ENCODE measurements at places on chromosomes 5 and 9.

DNA sequence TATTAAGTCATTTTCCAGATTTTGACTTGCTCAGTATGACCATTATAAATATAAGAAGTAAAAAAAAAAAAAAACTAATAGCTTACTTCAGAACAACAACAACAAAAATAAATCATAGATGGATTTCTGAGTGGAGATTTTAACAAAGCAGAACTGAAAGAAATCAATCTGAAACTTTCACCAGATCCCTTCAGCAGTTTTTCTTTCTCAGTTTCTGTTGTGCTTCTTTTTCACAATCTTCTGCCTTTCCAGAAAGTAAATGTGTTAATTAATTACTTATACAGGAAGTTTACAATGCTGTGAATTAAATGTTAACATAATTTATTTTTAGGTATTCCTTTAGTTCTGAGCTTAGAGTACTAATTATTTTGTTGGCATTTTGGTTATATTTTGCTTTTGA lies 73.5 kb downstream of the CHSY3 start:
- DNase-seq = no peak

- DNase-seq = no peak
These were observed 272.9 kb upstream of the PTGER4 start for GRCh38 chr5:40406741-40407211.

- no peak for DNase-seq
These were observed 533.8 kb upstream of the CYLC2 start for GRCh38 chr9:102461156-102461819.

DNA sequence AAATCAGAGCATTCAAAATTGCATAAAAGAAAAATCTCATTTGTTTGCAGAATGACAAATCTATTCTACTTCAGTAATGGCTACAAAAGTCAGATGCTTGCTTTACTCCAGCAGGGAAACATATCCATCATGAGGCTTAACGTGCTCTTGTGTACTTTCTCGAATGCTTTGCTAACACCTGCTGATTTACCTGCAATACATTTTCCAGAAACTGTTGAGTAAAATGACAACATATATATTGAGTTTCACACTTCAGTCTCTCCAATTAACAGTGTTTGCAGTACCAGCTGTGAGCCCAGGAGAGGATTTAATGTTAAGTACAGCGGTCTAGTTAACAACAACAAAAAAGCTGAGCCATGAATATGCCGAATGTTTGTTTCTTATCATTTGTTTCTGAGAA lies 391.5 kb upstream of the SMC2 start:
- no peak for DNase-seq

DNA sequence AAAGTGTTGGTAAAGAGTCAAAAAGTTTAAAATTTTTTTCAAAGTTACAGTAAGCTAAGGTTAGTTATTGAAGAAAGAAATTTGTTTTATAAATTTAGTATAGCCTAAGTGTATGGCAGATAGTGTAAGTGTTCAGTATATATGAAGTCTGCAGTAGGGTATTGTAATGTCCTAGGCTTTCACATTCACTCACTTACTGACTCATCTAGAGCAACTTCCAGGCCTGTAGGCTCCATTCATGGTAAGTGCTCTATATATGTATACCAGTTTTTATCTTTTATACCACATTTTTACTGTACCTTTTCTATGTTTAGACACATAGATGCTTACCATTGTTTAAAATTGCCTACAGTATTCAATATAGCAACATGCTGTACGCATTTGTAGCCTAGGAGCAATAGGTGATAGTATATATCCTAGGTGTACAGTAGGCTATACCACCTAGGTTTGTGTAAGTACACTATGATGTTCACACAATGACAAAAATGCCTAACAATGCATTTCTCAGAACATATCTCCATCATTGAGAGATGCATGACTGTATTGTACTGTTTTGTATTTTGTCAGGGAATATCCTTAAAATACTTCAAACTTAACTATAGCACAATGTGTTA lies 38.5 kb downstream of the CYSTM1 start:
- no peak for DNase-seq

DNA sequence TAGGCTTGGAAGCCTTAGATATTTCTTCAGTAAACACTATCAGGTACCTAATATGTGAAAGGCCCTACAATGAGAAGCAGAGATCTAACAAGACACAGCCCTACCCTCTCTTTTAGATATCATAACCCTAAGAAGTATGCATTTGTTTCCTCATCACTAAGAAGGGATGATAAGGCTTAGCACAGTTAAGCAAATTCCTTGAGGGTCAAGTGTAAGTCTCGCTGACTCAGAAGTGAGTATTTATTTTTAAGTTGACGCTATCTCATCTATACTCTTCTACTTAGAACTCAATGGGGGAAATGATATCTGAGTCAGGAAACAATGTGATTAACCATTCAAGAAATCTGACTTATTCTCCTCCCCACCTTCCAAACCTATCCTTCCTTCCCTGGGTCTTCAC lies 149.7 kb downstream of the ESM1 start:
- DNase-seq = no peak

GRCh38 chr9:34025062-34025461 lies 23.6 kb downstream of the UBAP2 start:
- no peak for DNase-seq

GRCh38 chr5:172725785-172726184 lies 45.2 kb downstream of the DUSP1 start:
- DNase-seq = no peak

GRCh38 chr5:12174734-12175133 lies 270.5 kb upstream of the CTNND2 start:
- no peak for DNase-seq

GRCh38 chr5:15132816-15133405 lies 261.3 kb upstream of the ANKH start:
- no peak for DNase-seq

- no peak for DNase-seq
These were observed 18.6 kb downstream of the RGMB start for GRCh38 chr5:98791898-98792580.

DNA sequence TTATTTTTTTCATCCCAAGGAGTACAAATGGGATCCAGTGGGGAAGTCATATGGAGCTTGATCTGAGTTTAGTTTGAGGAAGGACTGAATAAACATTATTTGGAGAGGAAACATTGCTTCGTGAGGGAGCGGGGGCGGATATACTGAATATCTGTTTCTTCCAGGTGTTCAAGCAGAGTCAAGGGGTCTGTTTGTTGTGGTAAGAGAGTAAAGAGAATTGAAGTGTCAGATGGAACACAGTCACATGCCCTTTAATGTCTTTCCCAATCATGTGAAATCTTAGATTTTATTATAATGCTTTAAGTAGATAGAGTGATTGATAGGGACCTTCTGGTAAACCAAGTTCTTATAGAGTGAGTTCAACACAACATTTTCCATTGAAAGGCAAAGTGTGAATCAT lies 33.7 kb downstream of the DDX46 start:
- no peak for DNase-seq

DNA sequence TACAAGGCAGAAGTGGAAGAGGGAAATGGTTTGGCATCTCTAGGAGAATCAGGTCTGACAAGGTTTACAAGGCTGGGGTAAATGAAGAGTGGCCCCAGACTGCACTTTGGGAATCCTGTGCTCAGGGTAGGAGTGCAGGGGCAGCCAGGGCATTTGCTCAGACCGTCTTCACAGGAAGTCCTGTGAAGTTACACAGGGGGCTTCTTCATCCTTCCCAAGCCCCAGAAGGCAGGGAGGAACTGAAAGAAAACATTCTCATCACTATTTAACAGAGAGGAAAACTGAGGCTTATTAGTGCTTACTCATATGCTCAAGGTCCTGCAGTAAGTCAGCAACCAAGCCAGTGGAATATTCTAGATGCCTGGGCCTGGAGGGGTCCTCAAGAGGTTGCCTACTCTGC lies 80.7 kb downstream of the NRG2 start:
- DNase-seq = peak; percentile 7

DNA sequence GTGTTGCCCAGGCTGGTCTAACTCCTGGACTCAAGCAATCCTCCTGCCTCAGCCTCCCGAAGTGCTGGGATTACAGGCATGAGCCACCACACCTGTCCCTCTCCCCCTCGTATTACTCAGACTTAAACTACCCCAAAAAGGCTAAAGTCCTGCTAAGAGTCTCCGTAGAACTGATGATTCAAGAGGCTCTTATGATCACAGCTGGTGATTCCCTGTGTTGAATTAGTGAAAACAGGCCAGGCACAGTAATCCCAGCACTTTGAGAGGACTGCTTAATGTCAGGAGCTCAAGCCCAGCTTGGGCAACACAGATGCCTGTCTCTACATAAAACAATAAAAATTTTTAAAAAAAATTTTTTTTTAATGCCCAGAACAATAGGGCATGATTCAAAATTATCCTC lies 9.2 kb downstream of the CDC26 start:
- no peak for DNase-seq

- no peak for DNase-seq
These were observed 65.2 kb upstream of the SPIN1 start for GRCh38 chr9:88322906-88323566.

DNA sequence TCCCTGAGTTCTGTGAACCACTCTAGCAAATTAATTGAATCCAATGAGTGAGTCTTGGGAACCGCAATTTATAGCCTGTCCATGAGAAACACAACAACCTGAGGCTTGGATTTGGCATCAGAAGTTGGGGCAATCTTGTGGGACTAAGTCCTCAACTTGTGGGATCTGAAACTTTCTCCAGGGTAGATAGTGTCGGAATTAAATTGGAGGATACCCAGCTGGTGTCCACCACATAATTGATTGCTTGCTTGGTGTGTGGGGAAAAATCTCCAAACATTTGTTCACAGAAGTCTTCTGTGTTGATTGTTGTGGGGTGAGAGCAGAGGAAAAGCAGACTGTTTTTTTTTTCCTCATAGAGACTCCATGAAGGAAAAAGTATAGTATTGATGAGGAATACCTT lies 320.6 kb upstream of the MEF2C start:
- DNase-seq = no peak

DNA sequence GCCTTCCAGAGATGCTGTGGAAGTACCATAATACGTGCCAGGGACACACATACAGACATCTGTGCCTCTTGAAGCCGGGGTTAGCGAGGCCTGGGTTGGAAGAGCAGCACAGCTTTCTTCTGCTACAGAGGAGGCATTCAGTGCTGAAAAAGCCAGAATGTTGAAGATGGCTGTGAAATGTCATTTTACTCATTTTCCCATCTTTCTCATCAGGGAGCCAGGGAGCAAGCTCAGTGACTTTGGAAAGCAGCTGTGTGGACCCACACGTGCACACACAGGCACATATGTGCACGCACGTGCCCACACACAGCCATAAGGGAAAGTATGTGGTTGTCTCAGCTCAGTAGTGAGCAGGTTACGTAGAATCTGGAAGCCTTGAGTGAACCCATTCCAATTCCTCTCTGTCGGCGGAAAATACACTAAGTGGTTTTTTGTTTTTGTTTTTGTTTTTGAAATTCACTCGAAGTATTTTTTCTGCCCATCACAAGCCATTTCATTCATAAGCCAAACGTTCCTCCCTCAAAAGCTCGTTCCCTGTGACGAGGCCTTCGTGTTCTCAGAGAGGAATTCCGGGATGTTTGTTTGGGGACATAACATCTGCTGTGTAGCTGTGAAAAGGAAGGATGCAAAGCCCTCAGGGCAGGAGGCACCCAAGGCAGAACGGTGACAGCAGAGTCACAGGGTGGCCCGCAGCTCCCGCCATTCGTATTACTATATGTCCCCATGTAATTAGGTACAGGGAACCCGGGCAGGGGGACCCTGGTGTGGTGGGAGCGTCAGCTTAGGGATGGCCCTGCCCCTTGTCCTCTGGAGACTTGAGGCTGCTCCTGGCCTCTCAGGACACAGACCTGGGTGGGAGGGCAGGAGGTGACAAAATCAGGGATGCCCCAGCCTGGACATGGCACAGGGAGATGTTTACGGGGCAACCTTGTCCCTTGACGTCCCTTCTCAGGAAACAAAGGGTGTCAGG lies 29.0 kb upstream of the ANKRD33B start:
- no peak for DNase-seq

GRCh38 chr5:54553659-54554207 lies 36.2 kb downstream of the SNX18 start:
- DNase-seq = no peak

- DNase-seq = no peak
These were observed 117.4 kb downstream of the CCDC171 start for GRCh38 chr9:15670246-15670645.

GRCh38 chr9:28956116-28956880 lies 1383.0 kb upstream of the C9orf72 start:
- DNase-seq = no peak

DNA sequence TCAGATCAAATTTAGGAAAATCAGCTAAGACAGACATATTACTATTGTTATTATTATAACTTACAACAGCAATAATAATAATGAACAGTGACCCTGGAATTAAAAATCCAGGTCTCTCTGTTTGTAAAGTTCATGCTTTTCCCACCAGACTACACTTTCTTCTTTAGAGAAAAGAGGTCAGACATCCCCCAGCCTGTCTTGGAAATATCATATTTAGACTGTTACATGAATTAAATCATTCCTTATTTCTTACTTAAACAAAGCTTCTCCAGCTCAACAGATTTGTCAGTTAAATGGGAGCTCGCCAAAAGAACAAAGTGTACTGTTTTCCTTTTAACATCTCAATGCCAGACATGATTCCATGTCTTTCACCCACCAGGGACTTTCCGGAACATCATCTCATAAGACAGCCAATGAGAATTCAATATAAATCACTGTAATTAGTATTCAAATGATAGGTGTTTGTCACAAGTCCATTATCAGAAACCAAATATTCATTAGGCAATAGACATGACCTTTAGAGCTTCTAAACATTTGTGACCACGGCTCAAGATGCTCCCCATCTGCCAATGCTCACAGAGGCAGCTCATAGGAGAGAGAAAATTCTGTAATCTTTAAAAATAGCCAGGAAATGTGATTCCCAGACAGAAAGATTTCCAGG lies 351.9 kb downstream of the ENC1 start:
- DNase-seq = no peak

DNA sequence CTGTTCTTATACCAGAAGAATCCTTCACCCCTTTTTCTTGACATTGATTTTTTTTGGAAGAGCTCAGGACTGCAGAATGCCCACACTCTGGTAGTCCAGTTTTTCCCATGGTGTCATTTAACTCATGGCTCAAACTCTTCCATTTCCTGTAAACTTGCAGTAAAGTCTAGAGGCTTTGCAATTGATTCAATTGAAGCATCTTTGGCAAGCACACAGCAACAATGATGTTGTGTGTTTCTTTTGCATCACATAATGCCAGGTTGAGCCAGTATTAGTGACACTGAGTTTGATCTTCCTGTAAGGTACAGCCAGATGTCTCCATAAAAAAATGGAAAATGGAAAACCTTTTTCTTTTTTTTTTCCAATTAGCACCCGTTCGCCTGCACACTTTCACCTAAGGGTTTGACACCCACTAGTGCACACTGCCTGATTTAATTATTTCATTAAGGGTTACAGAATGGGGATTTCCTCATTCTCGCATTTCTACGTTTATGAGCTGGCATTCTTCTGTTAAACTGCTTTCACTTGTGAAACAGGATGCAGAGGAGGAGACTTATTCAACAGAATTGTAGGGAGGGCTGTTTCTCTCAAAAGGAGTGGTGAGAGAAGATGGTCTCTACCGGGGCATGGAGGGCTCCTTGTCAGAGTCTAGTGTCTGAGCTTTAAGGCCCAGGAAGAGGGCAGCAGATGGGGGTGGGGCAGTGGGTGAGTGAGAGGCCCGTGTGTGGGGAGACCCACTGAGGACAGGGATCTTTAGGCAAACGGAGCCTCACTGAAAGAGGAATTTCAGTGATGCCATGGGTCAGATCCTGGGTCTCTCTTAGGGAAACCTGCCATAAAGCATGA lies 2.2 kb upstream of the S1PR3 start:
- DNase-seq = no peak
